Stomach (tissue), 19 donors: ENCODE measurements at places on chromosomes 1 and 21.

DNA sequence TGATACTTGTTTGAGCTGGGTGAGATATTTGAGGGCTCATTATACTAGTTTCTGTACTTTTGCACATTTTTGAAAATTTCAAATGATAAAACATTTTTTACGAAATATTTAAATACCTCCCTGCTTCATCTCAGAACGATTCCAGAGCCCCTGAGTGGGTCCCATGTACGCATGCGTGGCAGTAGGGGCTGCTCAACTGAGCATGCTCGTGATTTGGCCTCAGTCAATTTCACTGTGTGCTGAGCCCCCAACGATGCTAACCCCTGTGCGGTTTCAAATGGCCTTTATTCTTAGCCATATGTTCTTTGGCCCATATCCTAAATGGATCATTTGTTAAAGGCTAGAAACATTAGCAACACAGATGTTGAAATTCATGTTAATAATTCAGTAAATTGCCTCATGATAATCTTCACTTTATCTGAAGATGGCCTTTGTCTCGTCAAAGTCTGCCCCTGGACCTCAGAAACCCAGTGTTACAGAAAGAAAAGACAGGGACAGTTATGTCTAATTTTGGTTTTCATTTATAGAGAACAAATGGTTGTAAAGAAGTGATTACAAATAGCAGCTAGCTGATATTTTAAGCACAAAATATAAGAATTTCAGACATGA lies 108.2 kb downstream of the MRPS6 start:
- DNase-seq = peak; percentile 50
- no peaks in the 10 kb centered on the region for H3K36me3 ChIP-seq
- H3K4me3 ChIP-seq = no peak overlapping the region

GRCh38 chr1:223363057-223363855 lies 720 bp downstream of the SUSD4 start:
- H3K27me3 ChIP-seq = peaks cover 21% of the 10 kb centered on the region
- H3K27ac ChIP-seq = no peak overlapping the region
- H3K4me3 ChIP-seq = peak overlapping the region; percentile 67
- no peak for DNase-seq

DNA sequence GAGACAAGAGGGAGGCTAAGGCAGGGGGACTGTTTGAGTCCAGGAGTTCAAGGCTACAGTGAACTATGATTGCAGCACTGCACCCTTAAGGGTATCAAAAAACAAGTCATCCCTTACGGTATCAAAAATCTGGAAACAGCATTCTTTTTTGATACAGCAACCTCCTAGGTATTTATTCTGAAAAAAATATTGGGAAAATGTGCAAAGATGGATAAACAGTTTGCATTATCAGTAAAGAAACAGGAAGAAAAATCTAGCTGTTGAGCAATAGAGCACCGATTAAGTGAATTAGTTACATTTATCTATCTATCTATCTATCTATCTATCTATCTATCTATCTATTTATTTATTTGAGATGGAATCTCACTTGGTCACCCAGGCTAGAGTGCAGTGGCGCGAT lies 56.7 kb upstream of the SCAF4 start:
- no peaks in the 10 kb centered on the region for H3K27me3 ChIP-seq
- H3K4me1 ChIP-seq = no peaks in the 10 kb centered on the region
- DNase-seq = no peak
- H3K27ac ChIP-seq = no peak overlapping the region
- H3K36me3 ChIP-seq = no peaks in the 10 kb centered on the region
- H3K4me3 ChIP-seq = no peak overlapping the region

GRCh38 chr21:16418226-16418625 lies 688.4 kb downstream of the USP25 start:
- DNase-seq = peak; percentile 33
- H3K4me3 ChIP-seq = no peak overlapping the region
- no peaks in the 10 kb centered on the region for H3K4me1 ChIP-seq
- H3K27ac ChIP-seq = peak overlapping the region; percentile 42
- no peaks in the 10 kb centered on the region for H3K27me3 ChIP-seq
- no peaks in the 10 kb centered on the region for H3K36me3 ChIP-seq

DNA sequence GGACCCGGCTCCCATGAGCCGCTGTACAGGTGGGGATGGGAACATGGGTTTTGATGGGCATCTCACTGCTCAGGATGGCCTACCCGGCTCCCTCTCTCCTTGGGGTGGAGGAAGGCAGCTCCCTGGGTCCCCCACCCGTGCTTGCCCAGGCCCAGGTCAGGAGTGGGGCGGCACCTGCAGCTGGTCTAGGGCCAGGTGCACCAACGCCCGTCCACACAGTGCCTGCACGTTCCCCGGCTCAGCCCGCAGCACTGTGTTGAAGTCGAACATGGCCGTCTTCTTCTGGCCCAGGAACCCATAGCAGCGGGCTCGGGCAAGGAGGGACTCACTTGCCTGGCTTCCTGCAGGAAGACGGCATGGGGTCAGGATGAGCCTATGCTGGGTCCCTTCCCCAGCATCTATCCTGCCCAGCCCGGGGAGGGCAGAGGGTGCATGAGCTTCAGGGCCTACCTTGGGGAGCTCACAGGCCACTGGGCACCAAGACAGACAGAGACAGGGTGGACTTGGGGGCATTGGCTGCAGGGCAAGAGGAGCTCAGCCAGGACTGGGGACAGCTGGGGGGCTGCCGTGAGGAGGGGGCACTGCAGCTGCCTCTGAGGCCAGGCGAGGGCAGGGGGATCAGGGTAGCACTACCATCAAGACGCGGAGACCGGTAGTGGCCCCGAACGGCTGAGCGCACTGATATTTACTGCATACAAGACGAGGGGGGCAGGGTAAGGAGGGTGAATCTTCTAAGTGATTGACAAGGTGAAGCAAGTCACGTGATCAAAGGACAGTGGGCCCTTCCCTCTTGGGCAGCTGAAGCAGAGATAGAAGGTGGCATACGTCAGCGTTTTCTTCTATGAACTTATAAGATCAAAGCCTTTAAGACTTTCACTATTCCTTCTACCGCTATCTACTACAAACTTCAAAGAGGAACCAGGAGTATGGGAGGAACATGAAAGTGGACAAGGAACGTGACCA lies 17.8 kb downstream of the TTC34 start:
- no peaks in the 10 kb centered on the region for H3K4me1 ChIP-seq
- H3K27me3 ChIP-seq = no peaks in the 10 kb centered on the region
- H3K4me3 ChIP-seq = no peak overlapping the region
- no peak for DNase-seq

DNA sequence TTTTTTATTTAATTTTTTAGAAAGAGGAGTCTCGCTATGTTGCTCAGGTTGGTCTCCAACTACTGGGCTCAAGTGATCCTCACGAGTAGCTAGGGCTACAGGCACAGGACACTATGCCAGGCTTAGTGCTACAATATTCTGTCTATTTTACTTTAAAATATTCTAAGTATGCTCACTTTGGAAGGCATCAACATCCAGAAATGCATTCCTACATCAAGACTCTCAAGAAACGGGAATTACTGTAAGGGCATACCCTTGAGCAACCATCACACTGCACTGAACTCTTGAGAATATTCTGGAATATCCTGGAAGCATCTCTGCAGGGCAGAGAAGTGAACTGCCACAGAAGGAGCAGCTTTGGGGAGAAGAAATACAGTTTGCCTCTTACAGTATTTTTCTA lies 565 bp upstream of the DMRTB1 start:
- H3K36me3 ChIP-seq = no peaks in the 10 kb centered on the region
- no peak for DNase-seq
- H3K27ac ChIP-seq = no peak overlapping the region
- no peaks in the 10 kb centered on the region for H3K4me1 ChIP-seq
- no peak overlapping the region for H3K4me3 ChIP-seq
- H3K27me3 ChIP-seq = no peaks in the 10 kb centered on the region

DNA sequence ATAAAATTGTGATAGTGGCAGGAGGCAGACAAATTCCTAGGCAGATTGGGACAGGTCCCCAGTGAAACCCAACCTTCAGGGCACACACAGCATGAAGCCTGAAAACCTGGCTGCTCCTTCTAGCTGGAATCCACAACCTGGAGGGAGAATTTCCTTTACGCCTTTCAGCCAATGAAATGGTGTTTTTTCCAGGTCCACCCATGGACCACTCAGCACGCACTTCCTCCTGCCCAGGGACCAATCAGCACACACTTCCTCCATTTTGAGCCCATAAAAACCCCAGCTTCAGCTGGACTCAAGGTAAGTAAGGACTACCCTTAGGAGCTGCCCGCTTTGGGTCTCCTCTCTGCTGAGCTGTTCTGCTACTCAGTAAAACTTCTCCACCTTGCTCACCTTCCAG lies 120.1 kb downstream of the AKT3 start:
- H3K4me3 ChIP-seq = no peak overlapping the region
- no peak for DNase-seq
- peaks cover 22% of the 10 kb centered on the region for H3K4me1 ChIP-seq
- H3K27me3 ChIP-seq = no peaks in the 10 kb centered on the region
- H3K36me3 ChIP-seq = no peaks in the 10 kb centered on the region

DNA sequence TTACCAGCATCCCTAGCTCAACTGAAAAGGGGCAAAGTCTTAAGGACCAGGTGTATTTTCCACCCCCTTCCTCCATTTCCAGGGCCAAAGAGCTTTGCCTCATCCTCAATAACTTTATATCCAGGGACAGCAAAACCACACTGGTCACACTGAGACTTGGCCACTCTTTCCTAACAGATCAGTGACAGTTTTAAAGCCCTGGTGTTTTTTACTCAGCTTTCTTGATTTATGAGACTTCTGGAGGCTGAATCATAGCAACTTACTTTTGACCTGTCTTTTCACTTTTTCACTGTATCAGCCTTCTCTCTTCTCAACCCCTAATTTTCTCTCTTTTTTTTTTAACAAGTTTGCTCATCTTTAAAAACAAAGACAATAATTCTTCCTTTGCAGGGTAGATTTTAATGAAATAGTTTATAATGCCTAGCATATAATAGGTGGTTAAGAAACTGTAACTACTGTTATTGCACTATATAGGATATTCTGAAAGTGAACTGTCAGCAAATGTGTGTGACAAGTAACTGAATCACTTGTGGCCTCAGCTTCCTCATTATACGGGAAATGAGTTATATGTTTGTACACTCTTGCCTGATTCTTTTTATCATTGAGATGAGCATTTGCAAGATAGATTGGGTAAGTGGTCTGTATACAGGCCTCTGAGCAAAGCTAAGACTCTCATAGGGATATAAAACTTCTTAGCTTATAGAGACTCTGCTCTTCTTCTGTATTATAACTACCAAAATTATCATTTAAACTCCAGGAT lies 19.7 kb upstream of the DYNLT5 start:
- H3K4me1 ChIP-seq = no peaks in the 10 kb centered on the region
- H3K4me3 ChIP-seq = no peak overlapping the region
- no peak for DNase-seq
- no peak overlapping the region for H3K27ac ChIP-seq
- no peaks in the 10 kb centered on the region for H3K27me3 ChIP-seq

GRCh38 chr1:71733121-71733520 lies 549.2 kb downstream of the NEGR1 start:
- DNase-seq = no peak
- no peaks in the 10 kb centered on the region for H3K36me3 ChIP-seq
- no peak overlapping the region for H3K27ac ChIP-seq
- no peaks in the 10 kb centered on the region for H3K4me1 ChIP-seq
- no peaks in the 10 kb centered on the region for H3K27me3 ChIP-seq
- no peak overlapping the region for H3K4me3 ChIP-seq

DNA sequence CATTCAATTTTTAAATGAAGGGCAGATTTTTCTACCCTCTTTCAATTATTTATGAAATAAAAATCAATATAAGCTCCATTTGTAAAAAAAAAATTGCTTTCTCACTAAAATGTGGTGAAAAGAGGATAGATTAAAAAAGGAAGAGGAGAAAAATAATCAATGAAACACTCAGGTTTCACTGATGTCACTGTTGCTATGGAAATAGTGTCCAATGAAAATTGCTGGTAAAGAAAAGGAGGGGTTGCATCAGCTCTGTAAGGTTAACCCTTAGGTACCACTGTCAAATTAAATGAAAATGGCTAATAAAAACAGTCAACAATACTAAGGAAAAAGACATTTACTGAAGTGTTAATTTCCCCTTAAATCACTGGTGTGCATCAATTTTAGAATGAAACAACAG lies 91.6 kb upstream of the TTC39A start:
- H3K4me1 ChIP-seq = no peaks in the 10 kb centered on the region
- no peak overlapping the region for H3K4me3 ChIP-seq
- H3K27me3 ChIP-seq = no peaks in the 10 kb centered on the region
- H3K27ac ChIP-seq = no peak overlapping the region

DNA sequence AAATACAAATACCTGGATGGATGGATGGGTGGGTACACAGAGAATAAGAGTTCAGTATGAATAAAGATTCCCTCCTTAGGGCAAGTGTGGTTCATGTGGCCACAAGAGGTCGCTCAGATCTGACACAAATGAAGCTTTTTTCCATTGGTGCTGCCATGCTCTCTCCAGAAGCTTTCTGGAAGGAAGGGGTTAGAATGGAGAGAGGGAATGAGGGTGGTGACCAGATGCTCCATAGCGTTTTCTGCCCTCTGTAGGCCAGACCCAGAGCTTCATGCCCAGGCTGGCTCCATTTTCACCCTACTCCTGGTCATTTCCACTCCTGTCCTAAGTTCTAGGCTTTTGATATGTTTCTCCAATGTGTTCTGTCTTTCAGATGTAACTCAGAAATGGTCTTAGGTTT lies 3.3 kb upstream of the FCRL6 start:
- H3K36me3 ChIP-seq = no peaks in the 10 kb centered on the region
- H3K27me3 ChIP-seq = no peaks in the 10 kb centered on the region
- H3K4me1 ChIP-seq = no peaks in the 10 kb centered on the region
- DNase-seq = peak; percentile 74
- no peak overlapping the region for H3K4me3 ChIP-seq
- H3K27ac ChIP-seq = no peak overlapping the region
